ENCODE measurements at places on chromosomes 3 and 15. TPM values are rescaled to one million over a fixed set of nuclear protein-coding genes. Genes with fewer than 3 reads are reported as not detected.

GRM7 gene
- total RNA-seq = not detected

UBXN7 gene
- 68.6 TPM for total RNA-seq

CCNL1 gene
- total RNA-seq = 91.3 TPM

SPINK8 gene
- not detected for total RNA-seq

ZPLD1 gene
- not detected for total RNA-seq

STXBP5L gene
- not detected for total RNA-seq

AHSG gene
- total RNA-seq = not detected

SOX14 gene
- total RNA-seq = not detected

DNA sequence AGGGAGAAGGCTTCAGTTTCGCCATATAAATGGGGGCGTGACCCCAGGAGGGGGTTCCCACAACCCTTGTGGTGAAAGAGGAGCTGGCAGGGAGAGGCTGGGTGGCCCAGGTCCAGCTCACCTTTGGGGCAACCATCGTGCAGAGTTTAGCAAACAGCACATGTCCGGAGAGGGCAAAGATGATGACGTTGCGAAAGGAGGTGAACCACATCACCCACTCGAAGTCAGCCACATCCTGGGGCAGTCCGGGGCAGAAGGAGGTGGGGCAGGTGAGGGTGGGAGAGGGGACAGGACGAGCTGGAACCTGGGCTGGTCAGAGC, 3.7 kb downstream of the HHATL start:
- no peak for DNase-seq

DNA sequence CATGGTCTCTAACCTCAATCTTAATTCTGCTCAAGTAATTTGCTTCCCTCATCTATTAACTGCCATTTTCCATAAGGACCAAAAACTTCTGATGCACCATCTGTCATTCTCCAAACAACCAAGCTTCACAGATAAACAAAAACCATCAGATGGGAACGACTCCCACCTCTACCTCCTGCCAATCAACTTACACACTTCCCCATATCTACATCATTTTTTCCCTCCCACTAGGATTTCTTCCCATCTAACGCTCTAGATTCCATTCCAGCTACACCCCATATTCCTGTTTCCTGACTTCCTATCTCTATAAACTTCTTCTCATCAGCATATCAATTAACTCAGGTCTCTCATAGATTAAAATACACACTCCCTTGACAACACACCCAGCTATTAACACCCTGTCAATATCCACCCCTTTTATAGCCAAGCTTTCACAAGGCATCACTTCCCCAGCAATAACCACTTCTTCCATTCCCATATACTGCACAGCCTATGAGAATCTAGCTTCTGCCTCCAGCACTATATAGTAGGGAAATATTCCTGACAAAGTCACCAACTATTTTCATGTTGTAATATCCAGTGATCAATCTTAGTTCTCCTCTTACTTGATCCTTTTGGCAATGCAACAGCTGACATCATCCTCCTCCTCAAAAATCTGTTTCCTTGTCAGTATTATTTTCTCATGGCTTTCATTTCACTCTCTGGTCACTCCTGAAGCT, 39.2 kb downstream of the SNX4 start:
- no peak for DNase-seq

- DNase-seq = no peak
These were observed 223.9 kb downstream of the NR1D2 start for GRCh38 chr3:24168977-24169376.

DNA sequence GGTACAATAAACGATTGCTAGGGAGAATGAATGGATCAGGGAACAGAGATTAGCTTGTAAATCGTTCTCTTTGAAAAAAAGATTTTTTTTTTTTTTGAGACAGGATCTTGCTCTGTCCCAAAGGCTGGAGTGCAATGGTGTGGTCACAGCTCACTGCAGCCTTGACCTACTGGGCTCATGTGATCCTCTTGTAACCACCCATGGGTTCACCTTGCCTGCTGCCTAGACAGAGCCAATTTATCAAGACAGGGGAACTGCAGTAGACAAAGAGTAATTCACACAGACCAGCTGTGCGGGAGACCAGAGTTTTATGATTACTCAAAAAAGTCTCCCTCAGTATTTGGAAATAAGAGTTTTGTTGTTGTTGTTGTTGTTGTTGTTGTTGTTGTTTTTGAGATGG, 39.6 kb downstream of the METTL6 start:
- no peak for DNase-seq

GRCh38 chr15:100255644-100256043, 86.1 kb downstream of the ADAMTS17 start:
- DNase-seq = no peak

DNA sequence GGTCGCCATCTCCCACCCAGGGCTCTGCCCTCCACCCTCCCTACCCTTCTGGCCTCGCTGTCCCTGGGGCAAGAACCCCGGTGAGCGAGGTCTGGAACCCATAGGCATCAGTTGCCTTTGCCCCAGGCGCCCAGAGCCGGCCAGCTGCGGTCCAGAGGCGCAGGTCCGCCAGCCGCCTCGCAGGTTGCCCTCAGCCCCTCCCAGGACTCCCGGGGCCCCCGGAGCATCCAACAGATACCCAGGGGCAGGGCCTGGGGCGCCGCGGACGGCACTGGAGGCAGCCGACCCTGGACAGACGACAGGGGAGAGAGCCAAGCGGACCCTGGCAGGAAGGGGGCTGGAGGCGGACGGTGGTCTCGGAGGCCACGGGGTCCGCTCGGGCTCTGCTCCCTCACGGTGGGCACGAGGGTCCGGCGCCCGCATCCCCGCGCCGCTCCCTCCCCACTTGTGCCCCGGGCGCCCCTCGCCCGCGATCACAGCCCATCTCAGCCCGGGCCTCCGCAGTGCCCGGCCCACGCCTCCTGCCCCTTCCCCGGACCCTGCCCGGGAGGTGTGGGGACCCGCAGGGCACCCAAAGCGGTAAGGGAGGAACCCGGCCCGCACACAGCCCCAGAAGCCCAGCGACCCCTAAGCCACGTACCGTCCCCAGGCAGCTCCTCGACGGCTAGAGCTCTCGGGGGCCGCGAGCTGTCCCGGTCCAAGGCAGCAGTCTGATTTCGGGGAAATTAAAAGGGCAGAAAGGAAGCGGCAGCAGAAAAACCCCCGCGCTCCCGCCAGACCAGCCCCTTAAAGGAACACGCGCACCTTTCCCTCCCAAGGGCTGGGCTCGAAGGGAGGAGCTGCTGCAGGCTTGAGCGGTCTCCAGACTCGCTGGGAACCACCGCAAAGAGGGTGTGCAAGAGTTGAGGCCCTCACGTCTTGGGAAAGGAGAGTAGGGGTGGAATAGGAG, at the start of gene HAPLN3:
Gene HAPLN3 (minus strand): TSS at position 726 of the 949 bp plus-strand sequence. CDS start 8,246 bp downstream, outside the sequence.
- peak; percentile 29 for DNase-seq

DNA sequence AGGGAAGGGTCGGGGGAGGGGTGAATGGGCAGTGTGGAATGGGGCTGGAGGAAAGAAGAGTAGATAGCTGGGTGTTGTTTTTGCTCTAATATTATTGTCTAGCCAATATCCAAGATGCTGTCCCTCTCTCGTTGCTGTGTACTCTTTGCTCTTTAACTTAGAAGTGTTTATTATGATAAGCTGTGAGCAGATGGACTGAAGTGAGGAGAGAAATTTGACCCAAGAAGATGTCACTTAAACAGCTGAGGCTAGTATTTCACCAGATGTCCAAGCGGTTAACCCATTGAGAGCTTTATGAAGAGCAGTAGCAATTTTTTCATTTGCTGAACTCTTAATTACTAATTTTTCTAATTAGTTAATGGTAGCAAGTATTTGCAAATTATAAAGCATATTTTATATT, 212.2 kb upstream of the TP63 start:
- DNase-seq = no peak

GRCh38 chr3:58350627-58351013, 17.9 kb downstream of the PXK start:
- peak; percentile 40 for DNase-seq

DNA sequence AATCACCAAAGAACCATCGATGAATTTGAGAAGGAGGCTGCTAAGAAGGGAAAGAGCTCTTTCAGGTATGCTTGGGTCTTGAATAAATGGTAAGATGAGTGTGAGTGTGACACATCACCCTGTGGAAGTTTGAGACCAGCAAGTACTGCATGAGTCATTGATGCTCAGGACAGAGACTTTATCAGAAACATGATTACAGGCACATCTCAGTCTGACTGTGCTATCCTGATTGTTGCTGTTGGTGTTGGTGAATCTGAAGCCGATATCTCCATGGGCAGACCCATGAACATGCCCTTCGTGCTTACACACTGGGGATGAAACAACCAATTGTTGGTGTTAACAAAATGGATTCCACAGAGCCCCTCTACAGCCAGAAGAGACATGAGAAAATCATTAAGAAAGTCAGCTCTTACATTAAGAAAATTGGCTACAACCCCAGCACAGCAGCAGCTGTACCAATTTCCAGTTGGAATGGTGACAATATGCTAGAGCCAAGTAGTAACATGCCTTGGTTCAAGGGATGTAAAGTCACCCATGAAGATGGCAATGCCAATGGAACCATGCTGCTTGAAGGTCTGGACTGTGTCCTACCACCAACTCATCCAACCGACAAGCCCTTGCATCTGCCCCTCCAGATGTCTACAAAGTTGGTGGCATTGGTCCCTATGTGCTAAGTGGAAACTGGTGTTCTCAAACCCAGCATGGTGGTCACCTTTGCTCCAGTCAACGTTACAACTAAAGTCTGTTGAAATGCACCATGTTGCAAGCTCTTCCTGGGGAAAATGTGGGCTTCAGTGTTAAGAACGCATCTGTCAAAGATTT, 20.5 kb downstream of the TM4SF4 start:
- DNase-seq = no peak

DNA sequence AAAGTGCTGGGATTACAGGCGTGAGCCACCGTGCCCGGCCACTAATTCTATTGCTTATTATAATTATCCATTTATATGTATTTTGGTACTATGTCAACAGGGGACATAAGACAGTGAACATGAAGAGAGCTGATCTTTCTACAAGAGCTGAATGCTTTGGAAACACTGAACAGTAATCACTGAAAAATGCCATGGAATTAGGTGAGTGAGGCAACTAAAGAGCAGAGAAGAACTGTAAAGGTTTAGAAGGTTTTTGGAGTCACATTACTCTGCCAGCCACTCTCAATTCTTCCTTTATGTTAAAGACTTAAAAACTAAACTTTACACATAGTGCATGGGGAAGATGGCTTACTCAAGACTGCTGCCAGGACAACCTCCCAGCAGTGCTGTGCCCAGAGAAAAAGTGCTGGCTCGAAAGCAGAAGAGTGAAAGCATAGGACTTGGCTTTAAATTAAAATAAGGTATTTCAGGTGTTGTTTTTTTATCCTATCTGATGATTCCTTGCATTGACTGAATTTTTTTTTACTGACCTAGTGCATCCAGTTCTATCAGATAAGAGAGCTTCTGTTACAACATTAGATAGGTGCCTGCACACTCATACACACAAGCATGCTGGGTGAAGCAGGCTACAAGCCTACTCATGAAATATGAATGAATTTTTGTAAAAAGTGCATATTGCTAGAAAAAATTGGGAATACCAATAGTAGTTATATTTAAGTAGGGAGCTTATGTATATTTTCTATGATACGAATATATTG, 28.7 kb upstream of the CACNA2D3 start:
- DNase-seq = no peak

- no peak for DNase-seq
These were observed 56.3 kb upstream of the ICE2 start for GRCh38 chr15:60535265-60535664.

DNA sequence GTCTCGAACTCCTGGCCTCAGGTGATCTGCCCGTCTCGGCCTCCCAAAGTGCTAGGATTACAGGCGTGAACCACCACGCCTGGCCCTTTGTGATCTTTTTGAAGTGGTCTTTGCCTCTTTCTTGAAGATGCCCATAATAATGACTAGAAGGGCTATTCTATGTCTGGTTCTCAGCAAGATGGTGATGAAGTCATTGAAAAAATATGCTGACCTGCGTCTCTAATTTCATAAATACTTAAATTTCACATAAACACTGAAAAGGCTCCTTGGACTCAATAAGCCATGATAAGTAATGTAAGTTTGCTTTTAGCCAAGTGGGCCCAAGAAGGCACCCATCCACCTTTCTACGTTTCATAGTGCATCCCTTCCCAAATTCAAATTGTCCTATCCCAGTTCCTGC, 775 bp upstream of the MAPK6 start:
- no peak for DNase-seq

DNA sequence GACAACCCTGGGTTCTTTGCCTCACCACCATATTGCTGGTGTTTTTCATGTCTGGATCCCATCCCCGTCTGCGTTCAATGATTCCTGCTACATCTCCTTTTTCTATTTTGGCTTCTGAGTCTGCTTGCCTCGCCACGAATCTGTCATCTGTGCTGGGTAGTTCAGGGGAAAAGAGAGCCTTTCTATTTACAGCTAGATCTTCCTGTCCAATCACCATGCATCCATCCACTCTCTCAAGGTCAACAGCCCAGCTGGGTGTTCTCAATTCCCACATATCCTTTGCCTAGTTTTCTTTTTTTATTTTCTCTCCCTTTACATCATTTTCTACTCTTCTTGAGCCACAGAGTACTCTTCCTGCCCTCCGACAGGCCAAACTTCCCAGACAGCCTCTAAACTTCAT, 104.8 kb upstream of the RAD18 start:
- DNase-seq = no peak

DNA sequence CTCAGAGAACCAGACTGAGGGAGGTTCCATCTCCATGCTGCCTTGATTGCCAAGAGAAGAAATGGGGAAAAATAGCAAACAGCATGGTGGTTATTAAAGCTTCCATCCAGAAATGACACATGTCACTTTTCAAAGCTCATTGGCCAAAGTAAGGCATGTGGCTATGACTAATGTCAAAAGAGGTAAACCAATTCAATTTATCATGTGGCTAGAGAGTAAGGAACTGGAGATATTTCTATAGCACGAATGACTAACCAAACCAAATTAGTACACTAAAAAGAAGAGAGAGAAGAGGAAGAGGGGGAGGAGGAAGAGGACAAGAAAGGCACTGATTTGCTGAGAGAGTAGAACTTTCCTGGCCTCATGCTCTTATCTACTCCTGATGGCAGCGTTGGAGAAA, 115.2 kb upstream of the SLC6A11 start:
- no peak for DNase-seq

GRCh38 chr3:160378331-160379109, 20.5 kb downstream of the IFT80 start:
- DNase-seq = no peak

Data from PC-9 (cell line).